ENCODE measurements at places on chromosomes 13 and 19. TPM values are rescaled to one million over a fixed set of nuclear protein-coding genes. Genes with fewer than 3 reads are reported as not detected.
A peak's percentile ranks its signal among the peaks of the same experiment; 100 is the strongest.

DNA sequence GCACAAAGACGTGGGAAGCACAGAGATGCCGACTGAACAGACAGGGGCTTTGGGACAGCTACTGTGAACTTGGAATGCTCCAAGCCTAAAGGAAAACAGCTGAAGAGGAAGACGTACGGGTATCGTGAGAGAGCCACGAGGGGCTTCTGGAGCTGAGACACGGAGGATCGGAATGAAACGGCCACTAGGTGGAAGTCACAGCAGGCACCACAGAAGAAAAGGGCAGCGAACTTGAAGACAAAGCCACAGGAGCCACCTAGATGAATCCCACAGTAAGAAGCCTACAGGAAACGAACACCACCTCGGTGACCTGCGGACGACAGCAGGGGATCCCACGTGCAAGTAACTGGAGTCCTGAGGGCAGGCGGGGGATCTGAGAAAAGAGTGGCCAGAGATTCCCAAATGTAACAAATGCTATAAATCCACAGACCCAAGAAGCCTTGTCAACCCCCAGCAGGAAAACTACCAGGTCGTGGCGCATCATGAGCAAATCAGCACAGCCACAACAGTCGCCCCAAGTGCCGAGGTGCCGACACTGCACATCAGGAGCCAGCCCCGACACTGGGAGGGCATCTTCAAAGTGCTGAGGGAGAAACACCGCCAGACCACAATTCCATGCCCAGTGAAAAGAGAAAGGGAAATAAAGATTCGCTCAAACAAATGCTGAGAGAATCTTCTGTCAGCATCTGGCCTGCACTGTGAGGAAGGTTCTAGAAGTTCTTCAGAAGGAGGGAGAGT lies 39.3 kb upstream of the ISYNA1 start:
- DNase-seq, result no peak

The MZF1 gene
- total RNA-seq, result 2.7 TPM

DNA sequence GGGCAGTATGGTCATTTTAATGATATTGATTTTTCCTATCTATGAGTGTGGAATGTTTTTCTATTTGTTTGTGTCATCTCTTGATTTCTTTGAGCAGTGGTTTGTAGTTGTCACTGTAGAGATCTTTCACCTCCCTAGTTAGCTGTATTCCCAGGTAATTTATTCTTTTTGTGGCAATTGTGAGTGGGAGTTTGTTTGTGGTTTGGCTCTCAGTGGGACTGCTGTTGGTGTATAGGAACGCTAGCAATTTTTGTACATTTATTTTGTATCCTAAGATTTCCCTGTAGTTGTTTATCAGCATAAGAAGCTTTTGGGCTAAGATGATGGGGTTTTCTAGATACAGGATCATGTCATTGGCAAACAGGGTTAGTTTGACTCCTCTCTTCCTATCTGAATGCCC lies 28.9 kb downstream of the NBEA start:
- DNase-seq, result no peak

The JSRP1 gene
- not detected for total RNA-seq

The C19orf81 gene
- total RNA-seq, result 13.5 TPM

- no peak for DNase-seq
Measured at GRCh38 chr13:34344816-34345215, 526.9 kb downstream of the RFC3 start.

DNA sequence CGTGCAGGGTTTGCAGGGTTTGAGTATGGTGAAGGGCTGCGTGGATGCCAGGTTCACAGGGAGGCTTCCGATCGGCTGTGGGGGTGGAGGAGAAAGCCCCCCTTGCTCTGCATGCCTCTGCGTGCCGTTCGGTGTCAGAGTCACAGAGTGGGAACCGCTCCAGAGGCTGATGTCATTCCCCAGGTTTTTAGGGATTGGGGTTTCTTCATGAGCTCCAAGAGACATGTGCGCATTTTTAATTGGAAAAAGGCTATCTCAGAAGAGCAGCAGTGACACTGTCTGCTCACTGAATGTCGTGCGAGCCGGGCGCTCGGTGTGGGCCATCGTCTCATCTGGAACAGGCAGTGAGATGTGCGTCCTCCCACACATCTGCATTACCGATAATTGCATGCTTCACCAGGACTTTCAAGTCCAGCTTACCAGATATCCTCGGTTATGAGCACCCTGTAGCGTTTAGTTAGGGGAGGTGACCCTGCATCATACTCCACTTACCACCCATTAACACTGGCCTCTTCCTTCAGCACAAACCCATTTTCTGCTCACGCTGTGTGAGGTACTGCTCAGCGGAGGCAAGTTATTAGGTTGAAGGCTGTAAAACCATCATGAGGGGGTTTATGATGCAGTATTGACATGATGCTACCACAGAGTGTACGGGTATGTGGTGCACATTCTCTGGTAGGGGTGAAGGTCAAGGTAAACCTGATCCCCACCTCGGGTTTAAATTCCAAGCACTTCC lies 1.7 kb downstream of the MCF2L start:
- no peak for DNase-seq

DNA sequence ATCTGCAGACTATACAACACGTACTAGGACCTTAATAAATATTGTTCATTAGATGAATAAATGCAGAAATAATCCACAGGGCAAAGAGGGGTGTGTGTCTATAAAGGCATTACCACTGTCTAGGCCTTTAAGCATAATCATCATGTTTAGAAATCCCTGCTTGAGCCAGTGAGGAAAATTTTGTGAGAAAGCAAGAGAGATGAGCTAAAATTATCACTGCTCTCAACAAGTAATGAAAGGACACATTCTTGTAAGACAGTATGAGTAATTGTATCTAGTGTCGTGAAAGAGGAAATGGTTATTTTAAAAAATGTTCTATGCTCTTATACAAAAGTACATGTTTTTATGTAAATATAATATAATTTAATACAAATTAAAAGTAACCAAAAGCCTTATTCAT lies 1699.4 kb downstream of the PCDH9 start:
- DNase-seq, result no peak

- DNase-seq, result no peak
Measured at GRCh38 chr19:17357724-17358123, 19.4 kb downstream of the PLVAP start.

DNA sequence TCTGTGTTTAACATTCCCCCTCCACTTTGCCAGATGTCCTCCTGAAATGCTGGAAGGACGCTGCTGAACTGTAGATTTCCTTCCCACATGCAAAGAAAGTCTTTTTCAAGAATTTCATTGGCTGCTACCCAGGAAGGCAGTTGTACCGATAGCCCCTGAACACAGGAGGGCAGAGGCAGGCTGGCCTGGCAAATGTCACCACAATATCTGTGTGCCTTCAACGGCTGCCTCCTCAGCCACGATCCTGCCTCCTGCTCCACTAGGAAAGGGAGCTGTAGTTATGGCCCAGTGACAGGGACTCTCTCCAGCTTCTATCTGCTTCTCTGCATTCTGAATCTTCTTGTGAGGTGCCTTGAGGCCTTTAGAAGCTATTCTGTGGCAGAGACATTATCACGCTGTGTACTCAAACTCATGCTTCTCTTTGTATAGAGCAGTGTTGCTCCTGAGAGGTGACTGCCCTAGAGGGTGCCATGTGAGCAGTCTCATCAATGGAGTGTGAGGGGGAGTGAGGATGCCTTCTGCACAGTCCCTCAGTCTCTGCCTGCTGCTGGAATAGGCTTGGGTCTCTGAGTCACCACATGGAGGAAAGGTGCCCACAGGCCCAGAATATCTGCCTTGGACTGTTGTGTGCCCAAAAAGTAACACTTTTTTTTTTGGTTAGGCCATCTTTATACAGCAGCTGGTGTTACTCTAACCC lies 279.8 kb downstream of the DNAJC15 start:
- DNase-seq, result peak; percentile 9

GRCh38 chr19:51331716-51332115 lies 10.2 kb downstream of the VSIG10L start:
- no peak for DNase-seq

DNA sequence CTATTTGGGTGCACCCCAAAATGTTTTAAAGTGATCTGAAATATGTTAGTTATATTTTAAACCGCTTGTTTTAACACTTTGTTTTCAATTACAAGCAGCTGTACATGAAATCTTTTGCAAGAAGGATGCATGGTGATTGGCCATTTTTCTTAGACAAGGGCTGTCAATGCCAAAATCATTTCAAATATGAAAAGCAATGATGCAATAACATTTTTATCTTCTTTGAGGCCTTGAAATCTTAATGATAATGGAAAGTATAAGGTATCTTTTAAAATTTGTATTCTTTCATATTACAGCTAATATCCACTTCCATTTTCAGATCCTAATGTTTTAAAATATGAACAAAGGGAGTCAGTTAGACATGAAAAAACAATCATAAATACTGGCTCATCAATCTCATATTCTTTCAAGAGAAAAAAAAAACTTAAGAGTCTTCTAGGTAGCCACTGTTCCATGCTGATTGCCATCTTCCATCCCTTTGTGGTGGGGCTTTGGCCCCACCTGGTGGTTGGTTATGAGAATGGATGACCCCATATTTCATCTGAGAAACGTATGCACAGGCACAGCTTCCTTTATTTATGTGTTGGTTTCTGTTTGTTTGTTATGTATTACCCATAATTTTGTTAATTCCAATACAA lies 330.3 kb upstream of the MIR17HG start:
- no peak for DNase-seq

The P2RY11 gene
- total RNA-seq, result 1.8 TPM

GRCh38 chr19:38388349-38389100 lies at the start of gene SPRED3:
Gene SPRED3, plus strand, starts transcription at chr19:38388697. Its CDS starts 1,606 bp downstream, at chr19:38390303.
- no peak for DNase-seq

DNA sequence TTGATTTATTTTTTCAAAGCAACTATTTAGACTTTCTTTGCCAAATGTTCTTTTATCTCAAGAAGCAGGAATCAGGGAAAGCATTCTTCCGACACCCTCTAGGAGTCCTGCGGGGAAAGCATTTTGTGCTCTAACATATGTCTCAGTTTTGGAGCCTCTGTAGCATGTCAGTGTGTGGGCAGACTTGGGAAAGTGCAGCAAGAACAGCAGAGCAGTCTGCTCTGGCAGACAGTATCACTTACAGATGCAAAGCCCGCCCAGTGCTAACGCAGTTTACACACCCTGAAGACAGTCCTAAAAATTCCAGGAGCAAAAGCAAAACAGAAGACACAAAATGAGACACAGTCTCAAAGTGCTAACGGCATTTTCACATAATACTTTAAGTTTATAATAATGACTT lies 393.5 kb downstream of the KLF12 start:
- no peak for DNase-seq

The SIGLEC10 gene
- not detected for total RNA-seq
